ENCODE measurements at places on chromosomes 2 and 18.

DNA sequence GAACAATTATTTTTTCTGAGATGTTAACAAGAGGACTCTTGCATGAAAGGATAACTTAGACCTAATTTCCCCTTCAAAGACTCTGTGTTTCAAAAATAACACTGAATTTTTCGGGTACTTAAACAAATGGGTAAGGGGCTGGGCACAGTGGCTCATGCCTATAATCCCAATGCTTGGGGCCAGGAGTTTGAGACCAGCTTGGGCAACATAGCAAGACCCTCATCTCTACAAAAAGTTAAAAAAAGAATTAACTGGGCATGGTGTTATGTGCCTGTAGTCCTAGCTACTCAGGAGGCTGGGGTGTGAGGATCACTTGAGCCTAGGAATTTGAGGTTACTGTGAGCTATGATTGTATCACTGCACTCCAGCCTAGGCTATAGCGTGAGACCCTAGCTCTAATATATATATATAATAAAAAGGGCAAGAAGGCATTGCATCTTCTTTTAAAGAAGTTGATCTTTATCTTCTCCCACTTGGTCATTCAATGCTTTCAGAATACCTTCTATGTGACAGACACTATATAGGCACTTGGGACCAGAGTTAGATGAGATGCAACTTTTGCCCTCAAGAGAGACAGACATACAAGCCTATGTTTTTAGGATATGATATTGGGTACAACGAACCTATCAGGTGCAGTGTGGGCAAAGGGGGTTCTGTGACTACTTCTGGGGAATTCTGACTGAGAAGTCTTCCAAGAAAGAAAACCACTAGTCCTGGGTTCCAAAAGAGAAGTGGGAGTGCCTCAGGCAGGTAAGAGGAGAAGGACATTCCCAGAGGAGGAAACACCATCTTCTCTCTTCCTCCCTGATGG lies 120.0 kb downstream of the MYCN start:
- no peak for DNase-seq

- no peak for DNase-seq
Observed at GRCh38 chr2:122863532-122863931, 1108.1 kb downstream of the TSN start.

- DNase-seq = no peak
Observed at GRCh38 chr2:169272010-169272409, 90.3 kb downstream of the LRP2 start.

DNA sequence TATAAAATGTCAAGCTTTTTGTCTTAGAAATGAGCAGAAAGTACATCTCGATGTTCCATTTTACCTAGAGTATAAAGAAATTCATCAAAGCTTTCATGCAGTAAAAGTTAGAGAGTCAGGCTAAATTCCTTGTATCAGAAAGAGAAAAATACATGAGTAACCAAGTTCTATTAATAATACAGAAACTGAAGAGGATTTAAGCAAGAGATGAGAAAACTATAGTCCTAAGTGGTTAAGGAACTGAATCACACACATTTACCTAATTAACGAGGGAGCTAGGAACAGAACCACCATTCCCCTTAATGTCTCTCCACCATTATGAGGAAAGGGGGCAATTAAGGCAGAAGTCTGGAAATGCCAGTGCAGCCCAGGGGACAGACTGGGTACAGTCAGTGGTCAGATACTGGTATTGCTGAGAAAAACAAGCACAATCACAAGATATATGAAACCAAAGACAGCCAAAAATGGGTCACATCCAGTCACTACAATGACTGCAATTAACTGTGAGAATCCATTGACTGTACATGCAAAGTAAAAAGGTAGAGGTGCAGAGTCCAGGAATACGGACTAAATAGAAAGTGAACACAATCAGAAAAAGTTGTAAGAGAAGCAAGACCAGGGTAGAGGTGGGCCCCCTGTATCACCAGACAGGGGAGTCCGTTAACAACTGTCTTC lies 23.9 kb downstream of the MAP4K3 start:
- DNase-seq = no peak

GRCh38 chr18:67582488-67582887 lies 66.0 kb upstream of the DSEL start:
- no peak for DNase-seq

DNA sequence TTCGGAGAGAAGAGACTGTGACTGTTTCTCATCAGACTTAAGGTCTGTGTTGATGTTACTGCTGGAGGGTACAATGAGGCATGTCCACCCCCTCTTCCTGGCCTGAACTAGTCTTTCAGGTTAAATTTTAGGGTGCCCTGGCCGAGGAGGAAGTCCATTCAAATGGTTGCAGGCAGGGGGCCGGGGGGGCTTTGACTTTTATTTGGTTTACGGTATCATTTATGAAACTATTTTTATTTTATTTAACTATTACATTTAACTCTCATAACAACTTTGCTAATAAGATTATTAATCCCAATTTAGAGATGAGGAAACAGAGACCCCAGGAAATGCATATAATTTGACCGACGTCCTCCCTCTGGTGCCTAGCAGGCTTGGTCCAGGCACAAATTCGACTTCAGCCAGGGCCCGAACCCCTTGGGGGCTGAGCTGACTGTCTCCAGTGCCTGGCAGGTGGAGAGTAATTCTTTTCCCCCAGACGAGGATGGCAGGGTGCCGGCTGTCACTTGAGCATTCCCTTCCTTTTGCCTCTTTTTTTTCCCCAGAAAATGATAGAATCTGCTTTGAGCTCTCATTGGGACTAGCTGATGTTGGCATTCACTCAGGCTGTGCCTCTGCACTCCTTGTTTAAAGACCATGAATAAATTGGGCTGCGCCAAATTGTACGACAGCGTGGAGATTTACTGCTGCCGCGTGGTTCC lies 255.3 kb upstream of the SALL3 start:
- DNase-seq = no peak

GRCh38 chr2:101361522-101361921 lies 25.8 kb downstream of the CREG2 start:
- DNase-seq = peak; percentile 48

GRCh38 chr2:227877421-227878310 lies 6.2 kb downstream of the DAW1 start:
- DNase-seq = no peak

DNA sequence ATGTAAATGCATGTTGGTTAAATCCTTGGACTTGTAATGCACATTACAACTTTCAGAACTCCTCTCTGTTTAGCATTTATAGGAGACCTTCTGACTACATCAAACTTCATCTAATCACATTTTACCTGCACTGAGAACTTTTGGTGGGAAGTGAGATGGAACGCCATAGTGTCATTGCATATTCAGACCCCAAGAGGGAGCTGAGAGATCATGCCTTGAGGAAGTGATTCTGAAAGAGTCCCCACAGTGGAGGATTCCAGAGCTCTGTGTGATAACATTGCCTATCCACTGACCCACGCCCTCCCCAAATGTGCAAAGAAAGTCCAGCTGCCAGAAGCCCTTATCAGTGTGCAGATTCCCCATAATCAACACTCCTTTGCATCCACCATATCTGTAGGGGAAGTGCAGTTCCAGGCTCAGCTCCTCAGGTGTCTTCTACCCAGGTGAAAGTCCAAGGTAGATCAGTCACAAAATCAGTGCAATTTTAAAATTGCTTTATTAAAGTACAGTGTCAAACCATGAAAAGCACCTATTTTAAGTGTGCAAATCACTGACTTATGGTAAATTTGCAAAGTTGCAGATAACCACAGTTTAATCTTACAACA lies 212.4 kb downstream of the RPIA start:
- peak; percentile 8 for DNase-seq

DNA sequence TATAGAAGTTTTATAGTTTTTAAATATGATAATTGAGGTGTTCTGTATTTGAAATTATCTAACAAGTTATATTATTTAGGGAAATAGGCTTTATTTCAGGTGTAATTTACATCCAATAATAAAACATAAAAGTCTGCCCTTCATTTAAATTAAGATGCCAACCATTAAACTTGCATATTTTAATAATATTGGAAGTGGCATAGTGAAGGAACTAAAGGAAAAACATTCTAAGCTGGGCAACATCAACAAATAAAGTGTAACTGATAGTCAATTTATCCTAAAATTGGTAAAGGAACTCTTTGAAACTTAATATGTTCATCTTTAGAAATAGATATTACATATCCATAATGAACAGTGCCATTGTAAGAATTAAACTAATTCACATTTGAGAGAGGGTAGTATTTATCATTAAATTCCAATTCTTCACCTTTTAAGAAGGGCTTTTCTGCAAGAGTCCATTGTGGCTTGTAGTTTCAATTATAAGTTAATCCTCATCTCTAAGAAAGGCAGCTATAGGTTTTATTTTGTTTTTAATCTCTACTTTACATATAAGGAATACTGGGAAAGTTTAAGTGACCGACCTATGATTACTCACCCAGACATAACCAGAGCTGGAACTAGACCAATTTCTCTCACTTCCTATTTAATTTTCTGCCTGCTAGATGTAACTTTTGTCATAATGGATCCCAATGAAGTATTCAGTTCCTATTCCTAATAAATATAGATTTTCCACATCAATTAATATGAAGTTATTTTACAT lies 401.6 kb downstream of the XIRP2 start:
- DNase-seq = no peak

- DNase-seq = no peak
Observed at GRCh38 chr2:4300616-4301015, 597.2 kb downstream of the DCDC2C start.

DNA sequence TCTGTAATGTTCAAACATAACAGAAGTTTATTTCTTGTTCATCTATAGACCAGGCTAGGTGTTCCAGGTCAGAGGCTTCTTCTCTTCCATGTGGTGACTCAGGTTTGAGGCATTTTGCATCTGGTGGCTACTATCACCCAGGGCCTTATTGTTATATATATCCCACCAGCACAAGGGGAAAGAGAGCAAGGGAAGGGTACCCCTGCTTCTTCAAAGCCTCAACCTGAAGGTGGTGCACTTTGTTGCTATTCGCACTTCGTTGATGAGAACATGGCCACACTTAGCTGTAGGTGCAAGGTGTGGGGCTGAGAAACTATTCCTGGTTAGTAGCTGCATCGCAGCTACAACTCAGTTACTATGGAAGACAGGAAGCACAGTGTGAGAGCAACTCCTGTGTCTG lies 27.4 kb upstream of the SLC3A1 start:
- DNase-seq = no peak

- DNase-seq = no peak
Observed at GRCh38 chr2:64857581-64858471, 131.4 kb upstream of the SLC1A4 start.

DNA sequence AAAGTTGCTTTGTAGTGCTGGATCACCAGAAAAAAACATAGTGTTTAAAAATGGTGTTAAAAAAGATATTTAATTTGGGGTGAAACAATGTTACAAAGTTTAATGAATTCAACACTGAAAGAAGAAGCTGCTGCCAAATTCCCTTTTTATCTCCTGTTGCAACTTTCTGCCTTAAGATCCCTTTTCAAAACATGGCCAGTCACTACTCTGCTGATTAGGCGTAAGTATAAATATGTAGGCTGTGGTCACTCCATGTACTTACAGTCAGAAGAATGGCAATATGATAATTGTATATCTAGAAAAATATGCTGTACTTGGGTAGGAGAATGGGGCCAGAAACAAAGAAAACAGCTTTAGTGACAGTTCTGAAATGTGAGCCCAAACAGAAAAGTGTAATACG lies 123.5 kb upstream of the ZBTB14 start:
- DNase-seq = no peak

- no peak for DNase-seq
Observed at GRCh38 chr2:216690853-216691741, 4.3 kb downstream of the IGFBP5 start.

DNA sequence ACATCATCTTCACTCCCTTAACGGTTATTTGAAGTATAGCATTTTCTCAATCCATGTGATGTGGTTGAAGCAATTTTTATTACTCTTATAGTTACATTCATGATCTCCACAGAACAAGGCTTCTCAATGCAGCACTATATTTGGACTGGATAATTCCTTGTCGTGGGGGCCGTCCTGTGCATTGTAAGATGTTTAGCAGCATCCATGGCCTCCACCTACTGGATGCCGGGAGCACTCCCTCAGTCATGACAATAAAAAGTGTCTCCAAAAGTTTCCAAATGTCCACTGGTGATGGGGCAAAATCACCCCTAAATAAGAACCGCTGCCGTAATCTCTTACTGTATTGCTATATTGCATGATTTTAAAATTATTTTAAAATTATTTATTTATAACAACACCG lies 110.6 kb upstream of the DDX18 start:
- no peak for DNase-seq

- DNase-seq = no peak
Observed at GRCh38 chr2:60303680-60304079, 249.8 kb downstream of the BCL11A start.

GRCh38 chr18:59232309-59233016 lies 12.5 kb downstream of the GRP start:
- no peak for DNase-seq

DNA sequence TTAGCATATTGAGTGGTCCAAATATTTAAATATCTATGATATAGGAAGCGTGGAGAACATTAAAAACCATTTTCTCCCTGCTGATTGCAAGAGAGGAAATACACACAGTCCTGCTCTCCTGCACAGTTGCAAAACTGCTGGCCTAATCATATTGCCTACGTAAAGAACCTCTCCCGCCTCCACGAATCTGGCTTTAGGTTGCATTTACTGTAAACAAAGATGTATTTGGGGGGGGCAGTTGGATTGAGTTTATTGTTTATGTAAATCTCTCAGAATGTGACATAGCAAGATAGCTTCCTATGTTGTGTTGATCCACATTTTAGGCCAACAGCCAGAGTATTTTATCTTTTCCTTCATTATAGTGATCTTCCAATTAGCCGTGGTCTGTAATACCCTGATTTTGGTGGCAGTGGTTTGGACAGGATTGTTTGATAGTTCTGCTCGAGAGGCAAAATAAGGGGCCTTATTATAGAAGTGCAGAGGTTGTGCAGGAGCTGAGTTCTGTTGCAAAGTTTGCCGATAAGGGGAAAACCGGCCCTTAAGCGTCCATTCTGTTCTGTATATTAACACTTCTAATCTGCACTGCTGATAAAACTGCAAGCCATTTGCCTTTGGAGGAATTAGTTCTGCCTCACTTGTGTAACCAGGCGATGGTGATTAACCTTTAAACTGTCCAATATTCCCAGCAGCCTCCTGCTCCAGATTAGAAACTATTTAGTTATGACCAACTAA lies 101.6 kb upstream of the SIX3 start:
- no peak for DNase-seq

GRCh38 chr2:194494401-194494800 lies 1162.6 kb upstream of the SLC39A10 start:
- DNase-seq = no peak

GRCh38 chr2:39893616-39894015 lies 114.6 kb upstream of the THUMPD2 start:
- no peak for DNase-seq

DNA sequence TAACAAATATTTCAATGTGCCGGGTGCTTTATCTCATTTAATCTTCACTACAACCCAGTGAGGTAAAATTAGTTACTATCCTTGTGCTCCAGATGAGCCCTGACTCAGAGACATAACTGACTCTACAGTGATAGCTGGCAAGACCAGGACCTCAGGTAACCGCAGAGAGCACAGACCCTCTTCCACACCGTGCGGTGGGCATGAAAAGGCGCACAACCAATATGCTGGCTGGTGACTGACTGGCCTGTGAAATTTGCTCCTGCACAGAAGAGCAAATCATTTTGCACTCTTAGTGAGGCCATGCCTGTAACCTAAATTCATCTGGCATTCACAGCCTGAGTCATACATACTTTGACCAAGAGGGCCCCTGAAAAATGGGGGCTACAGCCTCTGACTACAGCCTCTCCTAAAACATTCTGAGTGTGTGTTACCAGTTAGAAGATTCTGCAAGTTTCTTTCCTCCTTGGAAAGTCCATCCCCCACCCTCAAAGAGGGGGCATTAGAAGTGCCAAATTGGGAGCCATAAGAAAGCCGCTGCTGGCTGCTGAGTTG lies 22.4 kb upstream of the MSGN1 start:
- DNase-seq = no peak
